ENCODE measurements at places on chromosomes 16 and 17.

DNA sequence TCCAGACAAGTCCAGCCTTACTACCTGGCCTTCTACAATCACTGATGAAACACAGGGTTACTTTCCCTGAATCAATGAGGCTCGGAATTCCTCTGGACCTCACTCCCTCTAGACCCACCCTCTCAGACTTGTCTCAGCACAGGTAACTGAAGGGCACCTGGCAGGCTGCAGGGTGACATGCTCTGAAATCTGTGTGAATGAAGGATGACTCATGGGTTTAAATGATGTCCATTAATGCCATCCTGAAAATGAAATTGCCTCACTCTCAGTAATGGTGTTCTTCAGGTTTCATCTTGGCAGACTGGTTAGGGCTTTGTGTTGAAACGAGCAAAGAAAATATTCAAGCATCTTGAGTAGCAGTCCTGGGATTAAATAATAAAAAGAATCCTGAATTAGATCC, 134.4 kb downstream of the MAF start:
- no peak for DNase-seq

GRCh38 chr16:30401768-30402425, 5.5 kb upstream of the ZNF771 start:
- no peak for DNase-seq

- no peak for DNase-seq
These were observed 80.8 kb upstream of the DYNLRB2 start for GRCh38 chr16:80459966-80460365.

GRCh38 chr17:35817196-35817595, 7.9 kb downstream of the TAF15 start:
- DNase-seq: no peak

- no peak for DNase-seq
These were observed 504 bp downstream of the SRSF1 start for GRCh38 chr17:58006560-58006923.

DNA sequence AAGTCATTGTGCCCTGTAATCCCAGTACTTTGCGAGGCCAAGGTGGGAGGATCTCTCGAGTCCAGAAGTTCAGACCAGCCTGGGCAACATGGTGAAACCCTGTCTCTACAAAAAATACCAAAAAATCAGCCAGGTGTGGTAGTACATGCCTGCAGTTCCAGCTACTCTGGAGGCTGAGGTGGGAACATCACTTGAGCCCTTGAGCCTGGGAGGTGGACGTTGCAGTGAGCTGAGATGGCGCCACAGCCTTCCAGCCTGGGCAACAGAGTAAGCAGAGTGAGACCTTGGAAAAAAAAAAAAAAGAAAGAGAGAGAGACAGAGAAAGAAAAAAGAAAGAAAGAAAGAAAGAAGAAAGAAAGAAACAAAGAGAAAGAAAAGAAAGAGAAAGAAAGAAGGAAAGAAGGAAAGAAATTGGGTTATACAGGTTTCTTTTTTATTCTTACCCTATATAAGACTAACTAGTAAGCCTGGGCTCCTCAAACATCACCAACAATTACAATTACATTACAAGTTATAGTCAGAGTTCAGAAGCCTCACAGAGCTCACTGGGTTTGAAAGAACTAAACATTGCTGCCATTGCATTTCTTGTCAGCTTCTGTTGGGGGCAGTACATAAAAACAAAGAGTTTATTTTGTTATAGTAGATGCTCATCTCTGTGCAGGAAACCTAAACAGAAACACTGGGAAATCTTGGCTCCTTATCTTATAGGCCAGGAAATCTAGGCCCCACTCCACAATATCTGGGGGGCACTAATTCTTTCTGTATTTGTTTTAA, 6.7 kb upstream of the ABCA9 start:
- DNase-seq: no peak

- no peak for DNase-seq
These were observed 5.5 kb downstream of the CBFA2T3 start for GRCh38 chr16:88971371-88972097.

GRCh38 chr17:67491681-67492024, 114.6 kb downstream of the PITPNC1 start:
- no peak for DNase-seq

DNA sequence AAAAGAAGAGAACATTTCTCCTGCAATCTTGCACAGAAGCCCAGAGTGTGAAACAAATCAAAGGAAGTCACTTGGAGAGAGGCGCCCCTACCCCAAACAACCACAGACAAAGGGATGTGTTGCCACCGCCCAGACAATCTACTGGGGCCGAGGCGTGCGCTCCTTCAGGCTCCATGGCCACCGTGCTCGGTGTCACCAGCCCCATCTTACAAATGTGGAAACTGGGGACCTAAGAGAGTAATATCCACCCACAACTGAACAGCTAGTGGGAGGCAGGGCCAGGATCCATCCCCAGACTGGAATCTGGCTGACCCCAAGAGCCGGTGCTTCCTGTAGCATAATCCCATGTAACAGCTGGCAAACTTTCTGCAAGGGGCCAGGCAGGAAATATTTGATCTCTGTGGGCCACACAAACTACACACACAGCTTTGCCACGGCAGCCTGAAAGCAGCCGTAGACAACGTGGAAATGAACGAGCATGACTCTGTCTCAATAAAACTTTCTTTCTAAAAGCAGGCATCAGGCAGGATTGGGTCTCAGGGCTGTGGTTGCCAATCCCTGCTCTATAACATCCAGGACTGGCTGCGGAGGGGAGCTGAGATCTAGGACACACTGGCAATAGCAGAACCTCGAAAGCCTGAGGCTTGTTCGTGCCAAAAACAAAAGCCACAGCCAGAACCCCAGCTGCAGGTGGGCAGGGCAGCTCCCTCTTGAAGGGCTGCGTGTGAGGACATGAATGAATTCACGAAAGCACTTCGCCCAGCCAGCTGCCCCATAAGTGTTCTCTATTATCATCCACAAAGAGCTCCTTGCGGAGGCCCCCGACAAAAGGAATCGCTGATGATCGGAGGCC, 26.6 kb upstream of the GINS2 start:
- DNase-seq: no peak

DNA sequence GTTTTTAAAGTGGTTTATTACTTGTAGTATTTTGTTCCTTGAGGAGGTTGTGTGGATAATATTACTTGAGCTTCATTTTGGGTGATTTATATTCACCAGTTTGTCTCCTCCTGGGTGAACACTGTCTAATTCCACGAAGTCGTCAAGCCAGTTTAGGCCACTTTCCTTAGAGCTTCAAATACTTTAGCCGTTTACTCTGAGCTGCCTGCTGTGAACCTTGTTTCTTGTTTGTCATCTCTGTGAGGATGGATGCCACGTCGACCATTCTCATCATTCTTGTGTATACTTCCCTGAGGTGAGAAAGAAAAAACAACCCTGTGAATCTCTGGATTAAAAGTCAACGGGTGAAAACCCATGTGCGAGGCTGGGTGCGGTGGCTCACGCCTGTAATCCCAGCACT, 9.0 kb downstream of the KRT24 start:
- no peak for DNase-seq

DNA sequence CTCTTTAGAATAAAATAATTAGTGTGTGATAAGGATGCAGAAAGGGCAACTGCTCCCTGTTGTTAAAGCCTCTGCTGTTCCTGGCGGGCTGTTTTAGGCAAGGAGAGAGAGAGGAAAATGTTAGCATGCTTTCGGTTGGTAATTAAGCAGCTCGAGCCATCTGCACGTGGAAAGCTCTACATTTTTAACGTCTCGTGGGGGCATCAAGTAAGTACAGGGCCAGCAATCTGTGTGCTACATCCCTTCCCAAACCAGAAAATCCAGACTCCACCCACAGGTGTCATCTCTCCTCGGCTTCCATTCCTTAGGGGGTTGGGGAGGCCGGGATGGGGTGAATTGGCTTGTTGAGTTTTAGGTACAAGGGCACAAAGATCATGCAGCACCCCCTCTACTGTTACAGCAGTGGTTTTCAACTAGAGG, 62.4 kb upstream of the MARCHF10 start:
- no peak for DNase-seq

Data from BJ (cell line).